Psoas muscle (tissue), 8 donors: ENCODE measurements at places on chromosomes 12 and 14. TPM values are rescaled to one million over a fixed set of nuclear protein-coding genes. Genes with fewer than 3 reads are reported as not detected.
A peak's percentile ranks its signal among the peaks of the same experiment; 100 is the strongest.

Gene GLT1D1
- polyA plus RNA-seq = 0.95 TPM

DNA sequence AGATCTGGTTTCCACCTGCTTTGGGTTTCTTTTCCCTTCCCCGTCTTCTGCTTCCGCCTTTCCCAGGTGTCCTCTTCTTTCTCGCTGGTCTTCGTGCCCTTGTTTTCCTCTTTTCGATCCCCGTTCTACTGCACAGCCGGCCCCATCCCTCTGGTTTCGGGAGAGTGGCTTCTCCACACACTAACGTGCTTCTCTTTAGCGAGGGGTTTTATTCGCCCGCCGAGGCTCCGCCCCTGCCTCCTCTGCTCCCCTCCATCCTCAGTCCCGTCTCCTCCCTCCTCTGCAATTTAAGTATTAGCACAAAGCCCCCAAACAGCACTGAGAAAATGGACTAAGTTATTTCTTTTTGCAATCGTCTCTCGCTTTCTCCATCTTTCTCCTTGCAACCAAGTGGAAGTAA is at the start of gene SLC7A8:
TSS of gene SLC7A8 (minus strand) at position 182 of the 400 bp plus-strand sequence. CDS start 746 bp downstream, outside the sequence.
- peak; percentile 71 for DNase-seq

Gene TEX22
- 0.10 TPM for polyA plus RNA-seq

- DNase-seq = peak; percentile 91
These were observed 2.8 kb downstream of the GLI1 start for GRCh38 chr12:57462251-57462911.

DNA sequence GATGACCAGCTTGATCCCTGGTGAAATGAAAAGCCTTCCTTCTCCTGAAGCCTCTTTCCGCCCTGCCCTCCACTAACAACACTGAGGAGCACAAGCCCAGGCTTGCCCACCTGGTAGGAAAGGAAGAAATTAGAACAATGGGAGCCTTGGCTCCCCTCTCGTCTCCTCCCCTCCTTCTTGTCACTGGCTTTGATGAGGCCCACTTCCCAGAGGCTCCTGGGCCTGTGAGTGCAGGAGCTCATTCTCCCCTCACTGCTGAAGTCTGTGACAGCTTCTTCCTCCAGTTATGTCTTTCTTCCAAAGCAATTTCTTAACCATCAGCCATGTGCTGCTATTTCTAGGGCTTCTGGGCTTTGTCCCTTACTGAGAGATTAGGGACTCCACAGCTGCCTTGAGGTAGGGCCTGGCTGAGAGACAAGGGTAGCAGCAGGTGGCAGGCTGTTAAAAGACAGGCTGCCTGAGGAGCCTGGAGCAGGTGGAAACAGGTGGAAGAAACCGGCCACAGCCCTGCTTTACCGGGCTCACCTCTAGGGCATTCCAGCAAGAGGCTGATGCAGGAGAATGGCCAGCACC is 53.6 kb upstream of the SRSF5 start:
- DNase-seq = peak; percentile 48

- peak; percentile 22 for DNase-seq
These were observed 471.2 kb upstream of the ATXN7L3B start for GRCh38 chr12:74066476-74066875.

- DNase-seq = no peak
These were observed 292.1 kb upstream of the CLEC14A start for GRCh38 chr14:38547961-38548490.

GRCh38 chr14:92660571-92660970 is 87.9 kb downstream of the LGMN start:
- DNase-seq = no peak

DNA sequence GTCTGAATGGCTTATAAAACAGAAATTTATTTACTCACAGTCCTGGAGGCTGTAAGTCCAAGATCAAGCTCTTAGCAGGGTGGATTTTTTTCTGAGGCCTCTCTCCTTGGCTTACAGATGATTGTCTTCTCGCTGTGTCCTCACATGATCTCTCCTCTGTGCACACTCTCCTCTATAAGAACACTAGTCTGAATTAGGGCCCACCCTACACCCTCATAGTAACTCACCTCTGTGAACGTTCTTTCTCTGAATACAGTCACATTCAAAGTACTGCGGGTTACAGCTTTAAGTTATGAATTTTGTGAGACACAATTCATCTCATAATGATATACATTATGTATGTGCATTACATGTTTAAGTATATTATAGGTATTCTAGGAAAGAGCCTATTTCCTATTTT is 135.7 kb upstream of the ATXN7L3B start:
- DNase-seq = no peak

DNA sequence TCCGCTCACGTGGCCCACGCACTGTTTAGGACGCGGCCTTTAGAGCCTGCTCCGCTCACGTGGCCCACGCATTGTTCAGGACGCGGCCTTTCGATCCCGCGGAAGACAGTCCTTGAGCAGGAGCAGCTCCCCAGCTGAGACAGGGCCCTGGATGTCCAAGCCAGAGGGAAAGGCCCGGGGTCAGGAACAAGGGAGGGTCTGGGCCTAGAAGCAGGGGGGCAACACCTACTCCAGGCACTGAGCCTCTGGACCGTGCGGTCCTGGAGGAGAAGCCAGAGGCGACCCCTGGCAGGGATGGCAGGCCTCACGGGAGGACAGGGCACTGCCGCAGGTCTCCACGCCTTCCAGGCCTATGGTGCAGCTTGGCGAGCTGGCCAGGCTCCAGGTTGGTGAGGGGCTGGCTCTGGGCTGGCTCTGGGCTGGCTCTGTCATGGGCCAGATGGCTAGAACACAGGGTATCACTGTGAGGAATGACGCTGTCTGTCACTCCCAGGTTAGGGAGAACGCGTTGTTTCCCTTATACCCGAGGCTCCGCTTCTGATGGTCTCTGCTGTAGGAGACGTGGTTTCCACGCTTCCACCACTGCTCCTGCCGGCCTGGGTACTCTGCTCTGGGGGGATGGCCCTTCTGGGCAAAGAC is 341.7 kb downstream of the TMEM121 start:
- DNase-seq = no peak

Gene CD69
- 0.13 TPM for polyA plus RNA-seq

DNA sequence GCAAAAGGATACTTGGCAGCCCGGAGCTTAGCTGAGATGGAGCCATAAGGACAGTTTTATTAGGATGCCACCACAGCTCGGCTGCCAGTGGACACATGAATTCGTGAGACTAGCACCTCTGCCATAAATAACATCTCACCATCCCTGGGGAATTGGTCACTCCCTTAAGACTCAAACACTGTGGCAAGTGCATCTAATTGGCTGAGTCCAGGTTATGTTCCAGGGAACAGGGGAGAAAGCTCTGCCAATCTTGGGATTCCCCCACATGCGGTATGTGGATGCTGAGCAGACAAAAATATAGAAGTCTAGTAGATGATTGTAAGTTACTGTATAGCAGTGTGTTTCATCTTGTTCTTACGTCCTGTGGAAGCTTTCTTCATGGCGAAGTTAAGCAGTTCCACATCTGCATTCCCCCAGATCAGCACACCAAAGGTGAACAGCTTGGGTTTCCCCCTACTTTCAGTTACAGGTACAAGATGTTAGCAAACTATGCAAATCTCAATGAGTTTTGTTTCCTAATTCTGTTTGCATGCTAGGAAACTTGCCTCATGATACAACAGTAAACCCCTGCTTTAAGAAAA is 131.1 kb downstream of the ETV6 start:
- no peak for DNase-seq

DNA sequence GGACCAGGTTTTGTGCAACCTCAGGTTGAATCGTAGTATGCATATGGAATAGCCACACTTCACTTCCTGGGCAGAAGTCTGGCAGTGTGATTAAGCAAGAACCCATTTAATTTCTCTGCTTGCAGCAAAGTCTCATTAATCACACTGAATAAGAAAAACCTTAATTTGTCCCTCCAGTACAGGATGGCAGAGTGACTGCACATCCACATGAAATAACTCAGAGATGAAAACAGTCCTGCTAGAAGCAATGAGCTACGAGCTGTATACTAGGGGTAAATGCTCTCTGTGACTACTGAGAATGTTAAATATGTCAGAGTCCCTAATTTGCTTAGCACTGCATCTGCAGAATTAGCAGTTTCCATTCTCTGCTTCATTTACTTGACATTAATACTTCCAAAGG is 88.9 kb downstream of the ACSS3 start:
- no peak for DNase-seq

DNA sequence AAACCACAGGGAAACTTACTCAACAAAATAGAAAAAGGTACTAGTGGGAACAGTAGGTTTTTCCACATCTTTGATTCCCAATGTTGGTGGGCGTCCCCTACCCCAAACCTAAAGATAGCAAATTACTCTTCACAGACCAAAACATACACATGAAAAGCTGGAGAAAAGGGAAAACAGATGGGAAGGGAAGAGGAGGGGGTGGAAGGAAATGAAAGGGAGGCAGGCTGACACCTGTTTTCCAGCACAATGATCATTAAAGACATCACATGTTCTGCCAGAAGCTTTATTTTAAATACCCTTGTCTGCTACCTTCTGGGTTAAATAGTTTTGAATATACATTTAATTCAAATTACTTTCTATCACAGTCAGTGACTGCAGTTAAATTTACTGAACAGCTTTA is 1617.9 kb upstream of the SEL1L start:
- DNase-seq = no peak

DNA sequence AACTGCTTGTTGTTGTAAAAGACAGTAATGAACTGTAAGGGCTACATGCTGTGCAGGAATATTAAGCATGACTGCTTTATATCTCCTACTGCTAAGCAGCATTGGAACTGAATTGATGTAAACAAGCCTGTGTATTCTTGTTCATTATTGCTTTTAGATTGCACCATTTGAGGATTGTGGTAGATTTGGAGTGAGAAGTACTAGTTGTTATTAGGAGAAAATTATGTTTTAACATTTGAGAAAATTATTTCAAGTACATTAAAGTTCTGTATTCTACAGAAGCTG is 212.7 kb downstream of the ERC1 start:
- no peak for DNase-seq

DNA sequence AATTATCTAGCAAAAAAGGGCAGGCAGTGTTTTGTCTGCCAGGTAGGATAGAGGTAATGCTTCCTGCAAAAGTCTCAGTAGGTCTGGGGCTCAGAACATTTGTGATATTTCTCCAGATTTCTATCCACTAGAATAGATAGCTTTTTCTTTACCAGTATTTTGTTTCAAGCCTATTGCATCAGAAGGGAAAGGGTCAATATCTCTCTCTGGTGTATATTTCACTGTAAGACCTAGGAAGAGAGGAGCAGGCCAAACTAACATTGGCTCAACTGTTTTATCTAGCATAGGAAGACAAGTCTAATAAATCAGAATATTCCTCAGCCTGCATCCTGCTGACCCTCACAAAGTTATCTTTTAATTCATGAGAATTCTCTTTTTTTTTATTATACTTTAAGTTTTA is 106.7 kb upstream of the DAAM1 start:
- no peak for DNase-seq

Gene ST8SIA1
- polyA plus RNA-seq = 0.42 TPM

DNA sequence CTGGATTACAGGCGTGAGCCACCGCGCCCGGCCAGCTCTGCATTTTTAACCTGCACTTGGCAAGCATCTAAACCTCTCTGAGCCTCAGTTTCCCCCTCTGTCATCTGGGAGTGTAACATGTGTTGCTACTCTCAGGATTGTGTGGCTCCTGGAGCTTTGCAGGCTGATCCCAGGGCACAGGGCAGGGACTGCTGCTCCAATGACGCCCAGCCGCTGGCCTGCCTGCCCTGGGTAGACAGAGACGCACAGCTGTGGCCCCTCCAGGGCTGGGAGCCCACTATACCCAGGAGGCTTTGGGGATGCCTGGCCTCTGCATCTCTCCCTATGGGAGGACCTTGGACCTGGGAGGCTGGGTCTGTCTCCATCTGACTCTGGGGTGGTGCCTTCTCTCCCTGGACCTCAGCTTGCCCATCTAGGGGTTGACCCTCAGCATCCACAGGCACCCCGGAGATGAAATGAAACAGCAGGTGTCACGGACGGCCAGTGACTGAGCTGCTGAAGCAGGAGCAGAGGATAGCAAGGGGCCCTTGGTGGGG is 13.7 kb downstream of the ARL6IP4 start:
- peak; percentile 28 for DNase-seq
